ENCODE measurements at places on chromosomes 16 and 17.

GRCh38 chr16:85354686-85355514, 242.6 kb upstream of the CIBAR2 start:
- no peak for DNase-seq

DNA sequence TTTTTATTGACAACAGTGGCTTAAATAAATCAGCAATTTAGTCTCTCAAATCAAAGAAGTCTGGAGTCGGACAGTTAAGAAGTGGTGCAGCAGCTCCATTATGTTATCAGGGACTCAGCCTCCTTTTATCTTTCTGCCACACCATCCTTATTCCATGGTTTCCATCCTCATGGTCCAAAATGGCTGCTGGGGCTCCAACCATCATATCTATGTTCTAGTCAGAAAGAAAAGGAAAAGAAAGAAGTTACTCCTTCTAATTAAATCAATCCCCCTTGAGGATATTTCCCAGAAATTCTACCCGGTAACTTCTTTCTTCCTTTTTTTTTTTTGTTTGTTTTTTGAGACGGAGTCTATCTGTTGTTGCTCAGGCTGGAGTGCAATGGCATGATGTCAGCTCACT, 109.5 kb downstream of the HS3ST2 start:
- DNase-seq = no peak

GRCh38 chr17:80296221-80296620, 35.6 kb downstream of the RNF213 start:
- DNase-seq = no peak

DNA sequence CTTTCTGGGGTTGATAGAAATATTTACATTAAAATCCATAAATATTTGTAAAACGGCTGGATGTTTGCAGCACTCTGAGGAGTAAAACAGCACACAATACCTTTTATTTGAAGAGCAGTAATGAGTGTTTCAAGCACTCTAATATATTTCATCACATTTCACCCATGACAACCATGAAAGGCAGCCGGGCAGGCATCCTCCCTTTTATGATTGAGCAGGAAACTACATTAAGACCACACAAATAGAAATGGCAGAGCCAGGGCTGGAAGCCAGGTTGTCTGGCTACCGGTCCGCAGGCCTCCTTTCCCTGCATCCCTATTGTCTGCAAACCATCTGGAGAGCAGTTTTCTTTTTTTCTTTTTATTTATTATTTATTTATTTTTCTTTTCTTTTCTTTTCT, 23.1 kb upstream of the GPRC5C start:
- DNase-seq = no peak

- no peak for DNase-seq
Measured at GRCh38 chr17:61490540-61490975, 38.3 kb downstream of the TBX4 start.

DNA sequence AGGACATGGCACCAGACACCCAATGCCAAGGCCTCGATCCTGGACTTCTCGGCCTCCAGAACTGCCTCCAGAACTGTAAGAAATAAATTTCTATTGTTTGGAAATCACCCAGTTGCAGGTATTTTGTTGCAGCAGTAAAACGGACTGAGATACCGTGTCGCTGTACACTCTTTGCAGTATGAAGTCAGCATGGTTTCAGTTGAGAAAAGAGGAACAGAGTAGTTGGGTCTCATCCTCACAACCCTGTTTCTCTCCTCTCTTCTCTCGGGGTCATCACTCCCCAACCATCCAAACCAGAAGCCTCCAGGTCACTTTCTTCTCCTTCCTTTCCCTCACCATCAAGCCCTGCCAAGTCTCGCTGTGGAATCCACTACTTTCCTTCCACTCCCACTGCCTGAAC, 77.8 kb downstream of the ADCY9 start:
- no peak for DNase-seq

DNA sequence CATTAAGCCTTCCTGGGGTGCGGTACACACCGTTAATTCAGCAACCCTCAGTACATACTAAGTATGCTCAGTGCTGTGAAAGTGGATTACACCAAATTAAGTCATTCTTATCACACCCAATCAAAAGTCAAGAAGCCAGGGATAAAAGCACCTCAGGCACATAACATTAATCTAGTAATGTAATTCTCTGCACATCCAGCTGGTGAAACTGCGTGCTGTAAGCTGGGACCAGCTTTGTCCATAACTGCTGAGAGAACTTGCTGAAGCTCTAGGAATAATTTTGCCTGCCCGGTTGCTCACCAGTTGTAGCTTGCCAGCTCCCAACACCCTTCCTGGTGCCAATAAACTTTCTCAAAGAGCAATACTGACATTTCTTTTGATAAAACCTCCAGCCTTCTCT, 44.9 kb downstream of the SLC47A1 start:
- no peak for DNase-seq

- no peak for DNase-seq
Measured at GRCh38 chr17:76753061-76753961, 15.4 kb downstream of the MFSD11 start.

DNA sequence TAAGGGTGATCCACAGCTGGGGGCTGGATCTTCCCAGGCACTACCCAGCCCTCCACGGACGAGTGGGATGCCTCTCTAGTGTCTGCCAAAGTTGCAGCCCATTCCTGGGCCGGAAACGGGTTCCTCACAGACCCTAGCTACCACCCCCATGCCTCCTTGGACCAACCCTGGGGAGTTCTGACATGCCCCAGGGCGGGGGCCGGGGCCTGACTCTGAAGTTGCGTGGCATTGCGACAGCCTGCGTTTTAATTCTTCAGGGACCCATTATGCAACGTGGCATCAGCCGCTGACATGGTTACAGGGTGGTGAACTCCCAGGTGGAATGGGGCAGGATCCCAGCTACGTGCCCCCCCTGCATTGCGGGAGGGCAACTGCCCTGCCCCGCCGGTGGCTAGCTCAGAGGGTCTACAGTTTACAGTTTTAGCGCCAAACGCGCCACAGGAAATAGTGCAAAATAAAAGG, 2.7 kb downstream of the CBX4 start:
- DNase-seq = no peak

GRCh38 chr17:1192911-1193699, 13.3 kb upstream of the ABR start:
- DNase-seq = no peak

Measured in activated B cell treated with CpG ODN at 0.5 μM for 24 hours (primary cell).